ENCODE measurements at places on chromosomes 13 and 19. TPM values are rescaled to one million over a fixed set of nuclear protein-coding genes. Genes with fewer than 3 reads are reported as not detected.

ZNF470 gene
- total RNA-seq = 4.4 TPM

APOC4 gene
- not detected for total RNA-seq

PLIN4 gene
- total RNA-seq = not detected

XRCC1 gene
- 42.6 TPM for total RNA-seq

TMEM255B gene
- 1.3 TPM for total RNA-seq

PCDH9 gene
- total RNA-seq = 0.25 TPM

CDC42EP5 gene
- not detected for total RNA-seq

NAPSA gene
- 1.7 TPM for total RNA-seq

ZFR2 gene
- total RNA-seq = 0.37 TPM

ZNF222 gene
- total RNA-seq = 2.8 TPM

ADGRE1 gene
- total RNA-seq = 1.2 TPM

SYNE4 gene
- 1.8 TPM for total RNA-seq
